ENCODE measurements at places on chromosomes 7 and 10.

GRCh38 chr7:41999736-42000283, 237.2 kb downstream of the GLI3 start:
- no peak for DNase-seq

DNA sequence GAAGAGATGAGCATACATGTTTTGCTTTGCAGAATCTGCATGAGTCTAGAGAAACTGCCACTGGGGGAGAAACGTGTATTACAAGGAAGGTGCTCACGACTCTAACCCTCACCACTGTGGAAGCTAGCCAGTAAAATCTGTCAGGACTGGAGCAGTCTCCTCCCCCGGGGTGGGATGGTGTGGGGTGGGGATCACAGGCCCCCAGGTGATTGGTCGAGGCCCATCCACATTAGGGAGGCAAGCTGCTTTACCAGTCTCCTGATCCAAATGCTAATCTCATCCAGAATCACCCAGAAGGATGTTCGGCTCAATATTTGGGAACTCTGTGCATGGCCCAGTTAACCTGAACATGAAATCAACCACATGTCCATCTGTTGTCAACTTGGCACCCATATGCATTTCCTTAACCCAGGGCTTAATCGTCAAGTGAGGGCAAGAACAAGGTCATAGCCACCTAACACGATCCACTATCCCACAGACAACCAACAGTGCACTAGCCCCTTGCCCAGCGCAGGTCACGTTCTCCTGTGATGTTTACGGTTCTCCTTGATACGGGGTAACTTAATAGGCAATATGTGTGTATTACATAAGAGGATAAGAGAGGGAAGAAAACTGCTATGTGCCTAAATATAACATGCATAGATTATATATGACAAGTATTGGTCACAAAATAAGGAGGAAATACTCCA, 40.8 kb downstream of the DNAJB6 start:
- no peak for DNase-seq

DNA sequence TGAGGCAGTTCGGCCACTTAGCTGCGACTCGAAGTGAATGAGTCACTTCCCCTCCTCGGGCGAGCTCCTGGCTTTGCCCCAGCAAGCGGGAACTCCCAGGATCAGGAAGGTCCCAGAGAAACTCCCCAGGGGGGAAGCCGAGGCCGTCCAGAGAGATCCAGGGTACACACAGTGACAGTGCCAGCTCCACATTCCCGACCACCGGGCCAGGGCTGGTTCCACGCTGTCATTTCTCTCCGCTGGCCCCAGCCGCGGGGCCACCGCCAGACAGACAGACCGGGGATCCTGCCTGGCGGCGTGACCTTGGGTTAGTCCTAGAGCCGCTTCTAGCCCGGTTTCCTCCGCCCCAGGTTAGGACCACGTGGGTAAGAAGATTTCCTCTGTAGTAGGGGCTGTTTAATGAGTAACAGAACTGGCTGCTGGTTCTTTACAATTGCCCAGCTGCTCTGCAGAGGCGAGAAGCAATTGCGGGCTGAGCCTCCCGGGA, 463 bp upstream of the UPP1 start:
- peak; percentile 88 for DNase-seq

DNA sequence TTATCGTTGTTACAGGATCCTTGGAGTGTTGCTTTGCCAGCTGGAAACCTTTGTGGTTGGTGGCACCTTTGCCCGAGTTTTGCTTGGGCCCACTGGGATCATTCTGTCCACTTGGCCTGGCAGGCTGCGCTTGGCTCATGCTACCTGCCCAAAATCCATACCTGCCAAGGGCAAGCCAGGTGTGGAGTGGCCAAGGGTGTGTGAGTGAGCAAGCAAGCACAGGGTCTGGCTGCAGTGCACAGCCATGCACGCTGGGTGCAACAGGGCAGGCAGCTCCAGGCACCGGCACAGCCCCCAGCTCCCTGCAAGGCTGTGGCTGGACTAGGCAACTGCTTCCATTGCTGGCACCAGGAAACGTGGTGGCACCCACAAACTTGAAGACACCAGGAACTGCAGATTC, 421.8 kb downstream of the ARL4A start:
- DNase-seq: no peak

DNA sequence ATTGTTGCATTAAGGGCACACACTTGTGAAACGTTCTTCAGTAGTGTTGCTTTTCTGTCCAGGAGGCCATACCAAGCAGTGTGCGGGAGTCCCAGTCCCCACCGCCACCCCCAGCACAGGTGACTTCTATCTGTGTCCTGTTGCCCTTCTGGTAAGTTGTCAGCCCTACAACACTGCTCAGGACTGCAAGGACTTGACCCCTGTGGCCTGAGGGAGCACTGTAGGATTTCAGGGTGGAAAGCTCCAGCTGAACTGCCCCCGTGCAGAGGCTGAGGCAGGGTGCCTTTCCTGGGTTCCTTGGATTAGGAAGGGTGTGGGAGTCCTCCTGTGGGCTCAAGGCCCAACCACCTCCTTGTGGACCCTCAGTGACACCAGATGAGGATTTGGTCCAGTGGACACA, 26.8 kb upstream of the ZNF488 start:
- DNase-seq: no peak

- no peak for DNase-seq
Measured at GRCh38 chr7:78473571-78474301, 675.2 kb downstream of the PHTF2 start.

DNA sequence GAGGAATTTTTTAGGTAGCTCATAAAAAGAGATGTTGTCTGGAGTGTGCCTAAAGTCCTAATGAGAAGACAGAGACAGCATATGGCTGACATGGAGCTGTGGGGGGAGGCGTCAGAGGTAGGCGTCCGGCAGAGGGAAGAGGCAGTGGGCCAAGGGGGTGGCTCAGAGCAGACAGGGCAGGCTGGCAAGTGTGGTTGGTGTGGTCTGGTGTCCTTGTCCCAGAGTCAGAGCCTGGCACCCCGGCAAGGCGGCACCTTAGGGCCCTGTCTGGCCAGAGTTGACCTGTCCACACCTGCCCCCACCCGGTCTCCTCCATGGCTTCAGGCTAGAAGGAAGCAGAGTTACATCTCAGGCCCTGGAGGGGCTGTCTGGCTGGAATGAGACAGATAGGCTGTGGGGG, 220.3 kb upstream of the ZNF32 start:
- no peak for DNase-seq

- no peak for DNase-seq
Measured at GRCh38 chr7:93148144-93148543, at the start of gene SAMD9L. SAMD9L (minus strand) TSS chr7:93148385; CDS start chr7:93135971, 12,414 bp downstream.

DNA sequence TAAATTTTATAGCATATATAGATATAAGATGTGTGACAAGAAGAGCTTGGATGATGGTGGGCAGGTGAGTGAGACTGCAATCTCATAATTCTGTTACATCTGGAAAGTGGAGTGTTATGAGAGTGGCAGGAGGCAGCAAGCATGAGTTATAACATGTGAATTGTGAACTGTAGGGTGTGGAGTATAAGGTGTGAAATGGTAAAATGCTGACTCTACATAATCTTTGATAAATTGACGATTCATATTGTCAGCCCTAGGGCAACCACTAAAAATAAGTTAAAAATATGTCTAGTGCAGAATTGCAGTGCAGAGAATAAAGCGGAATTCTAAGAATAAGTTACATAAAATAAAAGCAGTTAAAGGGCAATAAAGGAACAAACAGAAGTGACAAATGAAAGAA, 74.8 kb upstream of the AKR1E2 start:
- DNase-seq: no peak

- DNase-seq: no peak
Measured at GRCh38 chr7:155231941-155232340, 65.7 kb upstream of the INSIG1 start.

DNA sequence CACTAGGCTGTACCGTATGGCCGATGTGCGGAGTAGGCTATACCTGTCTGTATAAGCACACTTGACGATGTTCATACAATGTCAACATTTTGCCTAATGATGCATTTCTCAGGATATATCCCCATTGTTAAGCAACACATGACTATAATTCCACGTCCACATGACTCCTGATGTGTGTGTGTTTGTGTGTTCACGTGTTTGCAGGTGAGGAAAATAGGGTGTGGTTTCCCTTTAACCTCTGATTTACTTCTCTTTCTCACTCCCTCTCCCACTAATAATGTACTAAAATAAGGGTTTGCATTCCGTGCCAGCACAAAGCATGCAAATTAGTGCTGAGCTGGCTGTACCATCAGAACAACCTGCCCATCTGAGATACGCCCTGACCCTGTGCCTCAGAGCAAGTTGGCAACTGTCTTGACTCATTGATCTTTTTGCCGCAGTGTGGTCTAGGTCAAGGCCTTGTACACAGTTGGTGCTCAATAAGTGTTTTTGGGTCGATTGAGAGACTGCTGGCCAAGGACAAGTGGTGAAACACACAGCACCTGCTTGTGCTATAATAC, 64.6 kb upstream of the DOCK1 start:
- DNase-seq: no peak

DNA sequence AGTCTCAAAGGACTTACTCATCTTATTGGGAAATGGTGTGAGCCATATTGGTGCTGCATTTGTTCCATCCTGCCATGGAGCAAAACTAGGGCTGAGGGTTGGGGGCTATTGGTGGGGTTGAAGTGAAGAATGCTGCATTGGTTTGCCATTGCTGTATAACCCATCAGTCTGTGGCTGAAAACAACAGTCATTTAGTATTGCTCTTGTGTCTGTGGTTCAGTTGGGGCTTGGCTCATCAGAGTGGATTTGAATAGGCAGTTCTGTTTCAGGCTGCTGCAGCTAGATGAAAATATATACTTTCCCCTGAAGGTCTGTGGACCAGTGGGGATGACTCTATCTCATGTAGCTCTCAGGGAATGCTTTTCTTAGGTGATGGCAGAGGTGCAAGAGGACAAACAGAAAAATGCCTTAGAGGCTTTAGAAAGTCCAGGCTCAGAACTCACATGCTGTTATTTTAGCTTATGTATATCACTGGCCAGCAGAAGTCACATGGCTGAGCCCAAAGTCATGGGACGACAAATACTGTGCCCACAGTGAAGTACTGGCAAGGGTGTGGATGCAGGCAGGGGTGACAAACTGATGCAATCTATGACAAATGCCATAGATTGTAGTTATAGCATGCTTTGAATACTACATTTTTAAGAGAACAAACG, 15.2 kb upstream of the EXOC6 start:
- no peak for DNase-seq

- DNase-seq: no peak
Measured at GRCh38 chr10:88131511-88132139, 268.2 kb downstream of the PTEN start.

DNA sequence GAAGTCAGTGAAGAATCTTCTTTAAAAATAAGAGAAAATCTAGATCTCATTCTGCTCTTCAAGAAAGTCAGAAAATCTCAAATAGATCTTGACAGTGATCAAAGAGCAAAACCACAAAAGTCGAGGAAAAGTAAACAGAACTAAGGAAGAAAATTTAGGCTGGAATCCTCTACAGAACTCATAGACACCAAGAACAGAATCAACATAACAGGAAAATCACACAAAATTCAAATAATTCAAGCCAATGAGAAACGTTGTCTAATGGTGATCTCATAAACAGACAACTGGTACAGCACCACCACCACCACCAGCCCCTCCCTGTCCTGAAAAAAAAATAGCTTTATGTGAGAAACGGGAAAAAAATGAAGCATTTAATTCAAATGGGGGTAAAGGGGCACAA, 6.9 kb downstream of the ITGB1 start:
- no peak for DNase-seq

GRCh38 chr7:137755427-137755826, 91.3 kb downstream of the DGKI start:
- DNase-seq: no peak

DNA sequence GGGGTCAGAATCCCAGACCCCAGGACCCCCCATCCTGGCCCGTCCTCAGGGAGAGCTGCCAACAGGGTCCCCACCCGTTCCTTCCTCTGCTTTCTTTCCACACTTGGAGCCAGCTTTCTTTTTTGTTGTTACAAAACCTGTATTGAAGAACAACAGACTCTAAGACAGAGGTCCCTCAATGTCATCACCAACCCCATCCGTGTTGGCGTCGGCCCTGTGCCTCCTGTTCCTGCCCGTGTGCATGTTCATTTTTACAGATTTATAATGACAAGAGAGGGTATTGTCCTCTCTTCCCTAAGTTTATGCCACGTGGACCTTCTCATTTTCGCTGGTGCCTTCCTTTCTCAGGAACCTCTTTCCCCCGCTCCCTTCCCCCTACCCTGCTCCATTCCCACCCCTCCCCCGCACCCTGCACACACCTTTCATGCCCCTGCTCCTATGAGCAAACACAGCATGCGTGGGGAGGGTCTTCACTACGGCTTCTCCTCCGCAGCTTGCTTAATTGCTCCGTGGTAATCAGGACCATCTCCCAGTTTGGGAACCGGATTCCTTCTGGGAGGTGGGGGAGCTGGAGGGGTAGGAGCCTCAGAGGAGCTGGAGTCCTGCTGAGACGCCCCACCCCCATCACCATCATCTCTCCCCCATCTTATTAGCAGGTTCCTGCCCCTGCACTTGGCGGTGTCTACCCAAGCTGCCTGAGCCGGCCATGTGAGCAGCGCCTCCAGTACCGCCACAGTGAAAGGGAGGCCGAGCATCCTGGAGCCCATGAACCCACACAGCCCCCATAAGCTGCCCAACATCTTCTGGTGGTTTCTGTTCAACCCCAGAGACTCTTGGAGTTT, 88.0 kb upstream of the INSIG1 start:
- no peak for DNase-seq

DNA sequence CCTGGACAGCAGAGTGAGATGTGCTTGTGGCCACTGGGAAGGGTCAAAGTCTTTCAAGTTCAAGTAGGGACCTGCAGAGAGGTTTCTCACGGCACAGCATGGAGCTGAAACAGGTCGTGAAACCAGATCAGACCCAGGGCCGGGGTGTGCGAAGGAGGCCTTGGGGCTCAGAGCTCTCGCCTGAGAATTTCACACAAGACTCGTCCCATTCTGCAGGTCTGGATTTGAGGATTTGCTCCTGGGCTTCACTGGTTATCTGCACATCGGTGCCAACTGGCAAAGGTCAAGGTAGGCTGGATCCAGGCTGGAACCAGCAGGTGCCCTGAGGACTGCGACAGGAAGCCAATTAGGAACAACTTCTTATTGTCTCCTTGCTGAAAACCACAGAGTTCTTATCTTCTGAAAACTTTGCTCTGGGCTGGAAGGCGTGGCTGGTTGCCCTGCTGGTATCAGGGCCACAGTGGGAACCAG, 24.0 kb upstream of the GTF2I start:
- no peak for DNase-seq

GRCh38 chr7:31490796-31491314, 23.0 kb upstream of the ITPRID1 start:
- no peak for DNase-seq

GRCh38 chr10:60491162-60491561, 101.5 kb upstream of the ANK3 start:
- DNase-seq: no peak

DNA sequence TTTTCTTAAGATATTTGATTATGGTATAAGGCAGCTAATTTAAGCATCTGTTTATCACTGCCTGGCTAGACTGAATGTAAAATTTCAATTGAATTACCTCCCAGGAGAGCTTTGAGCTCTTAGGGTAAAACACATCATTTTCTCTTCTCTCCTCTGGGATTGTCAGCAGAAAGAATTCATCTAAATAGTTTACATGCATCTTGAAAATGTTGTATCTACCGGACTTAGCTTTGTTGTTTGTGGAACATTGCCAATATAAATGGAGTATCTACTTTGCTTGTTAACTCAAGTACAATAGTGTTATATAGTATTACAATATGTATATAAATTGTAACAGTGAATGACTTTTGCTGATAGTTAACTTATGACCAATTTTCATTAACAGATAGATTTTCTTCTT, 73.3 kb downstream of the TAF3 start:
- no peak for DNase-seq

- DNase-seq: no peak
Measured at GRCh38 chr10:77682393-77683087, 44.9 kb upstream of the KCNMA1 start.

- DNase-seq: peak; percentile 25
Measured at GRCh38 chr7:55504093-55504859, 68.0 kb downstream of the VOPP1 start.

GRCh38 chr7:130288168-130288567, 4.8 kb upstream of the CPA4 start:
- DNase-seq: no peak
